ENCODE measurements at places on chromosomes 5 and 9.

- peak; percentile 86 for DNase-seq
Measured at GRCh38 chr9:93003552-93004407, 54.7 kb upstream of the SUSD3 start.

- no peak for DNase-seq
Measured at GRCh38 chr5:159779481-159779880, 136.8 kb upstream of the ADRA1B start.

DNA sequence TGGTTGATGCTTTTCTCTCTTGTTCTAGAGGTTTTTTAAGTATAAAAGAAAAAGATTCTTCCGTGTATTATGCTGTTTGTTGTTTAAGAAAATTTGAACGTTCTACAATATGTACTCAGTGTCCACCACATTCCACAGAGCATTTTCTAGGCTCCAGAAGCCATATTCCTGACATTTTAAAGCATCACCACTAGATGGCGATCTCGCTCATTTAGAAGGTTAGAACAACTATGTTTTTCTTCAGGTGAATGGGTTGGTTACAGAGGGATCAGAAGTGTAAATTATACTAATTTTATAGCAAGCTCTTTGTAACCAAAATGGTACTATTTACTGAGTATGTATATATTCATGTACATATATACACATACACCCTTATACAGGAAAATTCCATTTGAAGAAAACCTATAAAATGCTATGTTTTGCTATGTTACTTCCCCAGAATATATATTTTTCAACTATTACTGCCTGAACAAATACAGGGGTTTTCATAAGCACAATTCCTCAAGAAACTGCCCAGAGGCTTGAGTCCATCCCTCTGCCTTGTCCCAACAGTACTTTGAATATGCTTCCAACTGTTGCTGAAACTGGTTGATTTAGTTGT is 284.3 kb downstream of the CCDC171 start:
- no peak for DNase-seq

GRCh38 chr9:69715825-69716224 is 43.7 kb upstream of the APBA1 start:
- DNase-seq: no peak

DNA sequence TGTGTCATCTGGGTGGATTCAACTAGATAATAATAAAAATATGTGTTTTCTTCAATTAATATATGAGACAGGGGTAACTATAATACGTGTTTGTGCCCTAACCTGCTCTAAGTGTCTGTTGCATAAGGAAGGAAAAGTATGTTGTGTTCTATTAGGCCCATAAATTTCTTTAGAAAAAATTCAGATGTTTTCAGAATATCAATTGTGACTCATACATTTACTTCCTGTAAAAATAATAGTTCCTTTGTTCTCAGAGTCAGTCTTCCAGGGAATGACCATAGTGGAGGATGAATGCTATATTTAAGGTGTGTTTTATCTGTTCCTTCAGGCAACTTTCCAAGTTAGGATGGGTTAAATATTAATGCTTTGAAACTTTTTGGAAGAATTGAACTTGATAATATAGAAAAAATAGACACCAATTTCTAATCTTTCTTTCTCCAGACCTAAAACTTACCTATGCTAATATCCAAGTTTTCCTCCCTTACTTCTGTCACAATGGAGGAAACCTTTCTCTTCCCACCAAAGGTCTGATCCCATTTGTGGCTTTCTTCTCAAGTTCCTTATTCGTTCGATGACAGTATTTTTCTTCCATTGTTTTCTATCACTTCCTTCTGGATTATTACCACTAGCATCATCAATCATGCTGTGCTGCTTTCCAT is 49.9 kb downstream of the ISL1 start:
- DNase-seq: no peak

Data from activated effector memory CD4-positive, alpha-beta T cell treated with anti-CD3 and anti-CD28 coated beads, Interleukin-2, amount 50 U/mL, for 16 hours (primary cell).